ENCODE measurements at places on chromosomes 4 and X. TPM values are rescaled to one million over a fixed set of nuclear protein-coding genes. Genes with fewer than 3 reads are reported as not detected.

DNA sequence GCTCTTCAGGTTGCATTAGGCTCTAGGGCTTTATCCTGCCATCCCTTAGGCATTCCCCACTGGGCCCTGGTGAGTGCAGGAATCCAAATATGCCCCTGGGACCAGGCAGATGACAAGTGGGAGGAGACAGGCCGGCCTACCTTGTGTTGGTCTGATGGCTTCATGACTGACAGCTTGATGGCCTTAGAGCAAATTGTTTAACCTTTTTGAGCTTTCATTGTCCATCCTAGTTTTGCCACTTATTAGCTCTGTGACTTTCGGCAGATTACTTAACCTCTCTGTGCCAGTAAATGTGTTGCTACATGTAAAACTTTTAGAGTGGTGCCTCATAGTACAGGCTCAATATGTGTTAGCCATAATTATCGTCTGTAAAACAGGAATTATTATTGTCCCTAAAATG lies 4.4 kb downstream of the KIT start:
- DNase-seq = no peak

GRCh38 chr4:145347684-145348083 lies 134.0 kb upstream of the SMAD1 start:
- DNase-seq = no peak

- no peak for DNase-seq
These were observed 39.9 kb upstream of the RXFP1 start for GRCh38 chr4:158481811-158482210.

- no peak for DNase-seq
These were observed 81.7 kb downstream of the IL1RAPL1 start for GRCh38 chrX:28668957-28669356.

DNA sequence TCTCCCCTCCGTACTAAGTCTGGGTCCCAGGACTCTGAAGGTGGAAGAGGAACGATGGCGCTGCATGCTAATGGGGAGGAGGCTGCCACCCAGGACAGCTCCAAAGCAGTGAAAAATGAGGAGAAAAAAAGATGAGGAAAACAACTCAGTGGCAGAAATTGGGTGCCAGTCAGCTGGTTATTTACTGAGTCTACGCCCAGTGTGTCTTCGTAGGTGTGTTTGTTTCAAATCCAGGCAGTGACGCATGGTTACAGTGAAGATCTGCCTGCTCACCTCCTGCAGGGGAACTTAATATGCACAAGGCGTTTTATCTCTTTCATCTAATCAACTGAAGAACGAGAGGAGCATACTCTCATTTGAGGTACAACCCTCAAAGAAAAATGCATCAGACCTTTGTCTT lies 70.9 kb upstream of the FBXW7 start:
- DNase-seq = no peak

GRCh38 chr4:144584428-144584827 lies 61.5 kb upstream of the HHIP start:
- DNase-seq = no peak

DNA sequence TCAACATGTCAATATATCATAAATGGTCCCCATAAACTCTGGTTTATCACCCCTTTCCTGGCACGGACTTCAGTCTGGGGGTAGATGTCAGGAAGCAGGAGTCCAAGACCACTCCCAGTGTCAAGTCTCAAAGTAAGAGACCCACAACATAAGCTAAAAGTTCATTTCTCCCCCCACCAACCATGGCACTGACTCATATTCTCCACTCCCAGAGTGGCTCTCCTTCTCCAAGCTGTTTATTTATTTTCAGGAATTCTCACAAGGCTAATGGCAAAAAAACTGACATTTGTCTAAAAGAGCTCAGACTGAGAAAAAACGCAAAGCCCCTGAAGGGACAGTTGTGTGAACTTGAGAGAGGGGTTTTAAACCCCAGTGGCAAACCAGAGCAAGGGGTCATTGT lies 217.0 kb downstream of the RAB28 start:
- no peak for DNase-seq

GRCh38 chrX:133302775-133303445 lies 84.8 kb upstream of the TFDP3 start:
- DNase-seq = no peak

DNA sequence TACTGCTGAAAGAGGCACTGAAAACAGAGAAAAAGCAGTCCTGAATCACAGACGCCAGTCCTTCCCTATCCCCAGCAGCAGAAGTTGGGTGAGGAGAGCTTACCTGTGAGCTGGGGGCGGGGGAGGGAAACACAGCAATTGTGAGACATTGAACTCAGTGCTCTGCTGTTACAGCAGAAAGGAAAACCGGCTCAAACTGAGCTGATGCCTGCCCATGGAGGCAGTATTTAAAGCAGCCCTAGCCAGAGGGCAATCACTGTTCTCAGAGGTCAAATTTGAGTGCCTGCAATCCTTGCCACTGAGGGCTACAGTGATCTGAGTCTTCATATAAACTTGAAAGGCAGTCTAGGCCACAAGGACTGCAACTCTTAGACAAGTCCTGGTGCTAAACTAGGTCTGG lies 220.7 kb downstream of the GRXCR1 start:
- DNase-seq = no peak

DNA sequence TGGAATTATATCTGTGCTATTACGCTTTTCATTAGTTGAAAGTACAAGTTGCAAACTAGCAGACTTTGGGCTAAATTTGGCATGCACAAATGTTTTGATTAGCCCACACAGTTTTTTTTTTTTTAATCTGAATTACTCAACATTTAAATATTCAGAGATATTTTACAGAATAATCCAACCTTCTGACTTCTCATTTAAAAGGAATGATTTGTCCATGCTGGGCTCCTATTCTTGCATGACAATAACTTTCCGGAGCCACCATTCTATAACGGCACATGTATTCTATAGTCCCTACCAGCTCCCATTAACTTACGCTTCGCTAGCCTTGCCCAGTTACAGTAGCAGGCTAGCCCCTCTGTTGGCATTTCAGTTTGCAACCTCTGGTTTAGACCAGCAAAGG lies 219.3 kb upstream of the FTHL17 start:
- no peak for DNase-seq

DNA sequence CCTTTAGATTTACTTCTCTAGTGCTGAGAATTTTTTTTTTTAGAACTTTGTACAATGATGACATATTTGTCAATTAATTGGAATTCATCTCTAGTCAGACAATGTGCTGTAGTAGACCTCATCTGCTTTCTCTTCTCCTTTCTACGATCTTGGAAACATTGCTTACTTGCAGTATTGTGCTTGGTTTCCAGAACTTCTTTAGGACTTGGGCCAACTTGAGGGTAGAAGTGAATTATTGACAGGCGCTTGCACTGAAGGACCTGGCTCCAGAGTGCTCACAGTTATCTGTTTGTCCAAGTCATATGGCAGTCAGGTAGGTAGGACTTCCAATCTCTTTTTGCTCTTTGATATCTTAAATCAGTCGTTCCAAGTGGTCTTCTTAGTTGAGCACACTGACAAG lies 39.6 kb downstream of the FNIP2 start:
- no peak for DNase-seq

DNA sequence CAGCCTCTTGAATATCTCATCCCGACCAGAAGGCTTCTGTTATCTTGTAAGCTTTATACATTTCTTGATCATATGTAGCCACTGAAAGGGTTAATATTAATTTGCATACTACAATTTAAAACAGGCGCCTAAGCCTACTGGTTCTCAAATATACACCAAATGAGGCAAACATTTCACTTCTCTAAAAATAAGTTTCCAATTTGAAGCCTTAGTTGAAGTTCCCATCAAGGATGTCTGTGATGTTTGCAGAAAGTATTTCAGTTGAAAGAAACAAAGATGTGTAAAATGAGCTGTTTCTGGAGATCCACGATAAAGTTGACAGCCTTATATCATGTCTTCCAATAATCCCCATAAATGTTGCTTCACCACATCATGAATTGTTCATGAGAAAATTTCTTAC lies 70.6 kb downstream of the KIT start:
- no peak for DNase-seq

DNA sequence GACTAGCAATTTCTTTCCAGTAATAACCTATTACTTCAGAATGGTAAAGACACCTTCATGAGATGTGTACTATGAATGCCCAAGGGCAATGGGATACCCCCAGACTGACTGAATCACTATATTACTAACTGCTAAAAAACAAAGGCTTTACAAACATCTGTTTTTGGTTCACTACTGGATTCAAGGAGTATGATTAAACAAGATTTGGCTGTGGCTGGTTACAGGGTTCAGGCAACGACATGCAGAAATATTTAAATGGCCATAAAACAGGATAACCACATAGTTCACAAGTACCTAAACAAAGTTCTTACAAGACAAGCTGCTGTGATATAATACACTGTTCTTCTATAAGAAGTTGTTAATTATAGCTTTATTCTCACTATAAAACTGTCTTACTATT lies 128.2 kb downstream of the FRYL start:
- DNase-seq = no peak

DNA sequence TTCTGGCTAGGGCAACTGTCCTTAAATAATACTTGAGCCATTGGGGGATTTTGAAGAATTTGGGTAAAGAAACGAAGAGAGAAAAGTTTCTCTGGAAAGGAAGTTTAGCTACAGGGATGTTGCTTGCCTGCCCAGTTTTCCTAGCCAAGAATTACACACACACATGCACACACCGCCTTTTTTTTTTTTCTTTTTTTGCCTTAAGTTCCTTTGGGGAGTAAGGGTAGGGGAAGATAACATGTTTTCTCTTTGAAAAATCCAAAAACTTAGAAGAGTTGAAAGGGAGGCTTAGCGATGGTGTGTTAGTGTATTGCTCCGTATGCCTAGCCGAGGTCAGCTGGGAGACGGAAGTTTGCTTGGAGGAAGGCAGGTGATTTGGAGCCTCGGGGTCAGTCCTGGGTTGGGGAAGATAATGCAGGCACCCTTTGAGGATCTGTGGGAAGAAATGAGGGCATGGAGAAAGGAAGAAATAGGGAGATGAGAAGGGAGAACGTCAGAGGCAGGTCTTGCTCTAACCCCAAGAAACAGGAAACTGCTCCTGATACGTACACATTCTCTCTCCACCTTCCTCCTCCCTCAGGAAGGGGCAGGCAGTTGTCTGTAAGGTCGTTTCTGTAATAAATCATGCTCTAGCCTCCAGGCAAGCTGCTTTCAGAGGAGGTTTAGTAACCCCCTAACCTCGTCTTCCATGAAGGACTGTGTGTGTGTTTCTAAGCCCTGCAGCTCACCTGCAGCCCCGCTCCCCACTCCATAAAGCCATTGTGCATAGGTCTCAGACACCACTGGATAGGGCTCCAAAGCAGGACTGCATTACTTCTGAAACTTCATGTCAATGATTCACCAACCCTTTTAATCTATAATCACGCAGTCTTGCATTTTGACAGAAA lies 10.5 kb downstream of the KLF3 start:
- DNase-seq = no peak

DNA sequence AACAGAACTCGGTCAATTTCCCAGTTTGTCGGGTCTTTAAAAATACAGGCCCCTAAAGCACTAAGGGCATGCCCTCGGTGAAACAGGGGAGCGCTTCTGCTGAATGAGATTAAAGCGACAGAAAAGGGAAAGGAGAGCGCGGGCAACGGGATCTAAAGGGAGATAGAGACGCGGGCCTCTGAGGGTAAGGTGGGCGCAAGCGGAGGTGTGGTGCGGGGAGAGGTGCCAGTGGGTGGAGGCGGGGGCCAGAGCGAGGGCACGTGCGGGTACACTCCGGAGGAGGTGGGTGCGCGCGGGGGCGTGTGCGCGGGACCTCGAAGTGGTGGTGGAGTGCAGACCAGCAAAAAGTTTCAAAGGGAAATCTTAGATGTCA lies 787 bp upstream of the TET2 start:
- no peak for DNase-seq

DNA sequence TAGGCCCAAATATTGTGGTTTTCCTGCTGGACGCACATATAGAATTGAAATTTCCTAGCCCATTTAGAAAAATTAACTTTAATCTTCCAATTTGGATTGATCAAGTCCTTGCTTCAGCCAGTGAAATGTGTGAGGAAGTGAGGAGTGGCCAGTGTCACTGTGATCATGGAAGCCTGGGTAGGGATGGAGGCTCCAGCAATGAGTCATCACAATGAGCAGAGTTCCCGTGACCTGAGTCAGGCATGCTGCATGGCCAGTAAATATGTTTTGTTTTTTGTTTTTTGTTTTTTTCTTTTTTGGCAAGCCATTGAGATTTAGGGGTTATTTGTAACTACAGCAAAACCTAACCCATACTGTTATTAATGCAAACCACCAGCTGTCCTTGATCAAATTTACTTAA lies 52.1 kb downstream of the IDS start:
- no peak for DNase-seq

DNA sequence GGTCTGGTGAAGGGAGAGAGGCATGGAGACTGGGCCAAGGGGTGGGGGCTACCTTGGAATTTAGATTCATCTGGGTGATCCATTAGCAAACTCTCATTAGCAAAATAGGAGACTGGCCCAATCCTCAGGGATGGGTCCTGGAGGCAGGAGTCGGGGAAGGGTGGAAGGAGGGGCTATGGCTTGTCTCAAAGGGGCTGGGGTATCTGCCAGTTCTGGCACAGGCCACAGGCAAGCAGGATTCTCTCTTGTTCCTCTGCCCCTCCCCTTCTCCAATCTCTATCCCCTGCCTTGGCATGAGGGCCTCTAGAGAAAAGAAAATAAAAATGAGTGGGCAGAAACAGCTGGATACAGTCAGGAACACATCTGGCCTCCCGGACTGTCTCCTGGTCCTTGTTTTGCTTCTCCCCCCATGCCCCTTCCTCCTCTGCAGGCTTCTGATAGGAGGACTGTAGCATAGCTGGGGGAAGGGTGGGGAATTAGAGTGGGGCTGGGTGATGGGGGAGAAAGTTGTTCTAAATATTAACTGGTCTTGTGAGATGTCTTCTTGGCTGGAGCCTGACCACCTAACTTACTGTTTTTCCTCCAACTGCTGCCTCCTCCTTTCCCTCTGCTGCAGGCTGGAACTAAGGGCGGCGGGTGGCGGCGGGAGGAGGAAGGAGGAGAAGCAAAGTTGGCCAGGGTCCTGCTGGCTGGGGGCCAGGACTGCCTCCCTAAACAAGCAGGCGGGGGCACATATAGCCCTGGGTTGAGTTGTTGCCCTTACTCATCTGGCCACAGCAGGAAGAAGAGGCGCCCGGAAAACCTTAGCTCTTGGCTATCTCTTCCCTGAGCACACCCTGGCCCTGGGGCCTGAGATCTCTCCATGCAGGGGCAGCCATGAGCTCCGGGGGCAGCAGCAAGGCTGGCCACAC lies 53.3 kb upstream of the LAS1L start:
- DNase-seq = no peak

- DNase-seq = no peak
These were observed 102.3 kb downstream of the ENPP6 start for GRCh38 chr4:184115399-184115798.

GRCh38 chrX:149497626-149498025 lies 7.5 kb downstream of the IDS start:
- no peak for DNase-seq

GRCh38 chr4:73862322-73862721 lies 6.9 kb upstream of the CXCL1 start:
- no peak for DNase-seq

Gene CT83
- not detected for total RNA-seq

Gene MAGEA3
- total RNA-seq = not detected

Gene SSX4B
- not detected for total RNA-seq

Gene SH3RF1
- not detected for total RNA-seq

Gene CMC4
- 12.2 TPM for total RNA-seq

Gene PLAC8
- not detected for total RNA-seq

Gene TMPRSS11A
- total RNA-seq = not detected

Gene CCKAR
- total RNA-seq = not detected

Gene NUP62CL
- 10.6 TPM for total RNA-seq
